ENCODE measurements at places on chromosomes 3 and 15.

DNA sequence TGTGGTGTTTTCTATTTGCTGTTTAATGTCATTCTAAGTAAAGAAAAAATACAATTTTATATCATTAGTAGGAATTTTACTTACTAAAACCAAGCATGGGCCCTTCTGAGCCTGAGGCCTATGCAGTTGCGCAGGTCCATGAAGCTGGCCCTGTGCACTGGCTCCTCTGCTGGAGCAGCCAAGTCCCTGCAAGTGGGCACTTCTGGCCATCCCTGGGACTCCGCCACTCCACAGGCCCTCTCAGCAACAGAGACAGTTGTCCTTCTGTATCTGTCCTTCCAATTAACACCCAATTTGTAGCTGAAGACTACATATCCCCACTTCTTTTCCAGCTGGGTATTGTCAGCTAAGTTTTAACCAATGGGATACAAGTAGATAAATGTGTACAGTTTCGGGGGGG is 49.9 kb upstream of the RYK start:
- DNase-seq, result no peak

GRCh38 chr3:45498532-45498931 is 96.0 kb upstream of the LIMD1 start:
- no peak for DNase-seq

DNA sequence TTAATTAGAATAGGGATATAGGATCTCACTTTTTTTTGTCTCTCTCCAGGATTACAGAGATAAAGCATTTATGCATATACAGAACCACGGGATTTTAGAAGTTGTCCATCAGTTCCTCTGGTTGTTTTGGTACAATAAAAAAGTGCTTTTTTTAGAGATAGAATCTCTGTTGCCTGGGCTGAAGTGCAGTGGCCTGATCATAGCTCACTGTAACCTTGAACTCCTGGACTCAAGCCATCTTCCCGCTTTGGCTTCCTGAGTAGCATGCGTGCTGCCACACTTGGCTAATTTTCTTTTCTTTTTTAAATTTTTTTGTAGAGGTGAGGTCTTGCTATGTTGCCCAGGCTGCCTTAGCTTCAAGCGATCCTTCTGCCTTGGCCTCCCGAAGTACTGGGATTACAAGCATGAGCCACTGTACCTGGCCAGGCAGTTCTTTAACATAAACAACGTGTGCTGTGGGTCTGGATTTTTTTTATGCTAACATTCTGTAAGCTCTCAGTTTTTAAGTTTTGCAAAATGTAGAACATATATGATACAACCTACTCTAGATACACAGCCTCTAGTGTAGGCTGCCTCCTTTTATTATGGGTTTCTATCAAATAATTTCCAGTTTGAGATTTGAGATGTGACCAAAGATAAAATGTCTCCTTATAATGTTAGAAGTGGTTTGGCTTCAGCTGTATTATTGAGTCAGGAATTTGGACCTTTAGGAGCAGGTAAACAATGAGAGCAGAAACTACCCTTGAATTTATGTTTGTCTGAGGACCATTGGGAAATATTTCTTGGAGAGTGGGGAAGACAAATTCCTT is 57.4 kb upstream of the ULK4 start:
- DNase-seq, result no peak

DNA sequence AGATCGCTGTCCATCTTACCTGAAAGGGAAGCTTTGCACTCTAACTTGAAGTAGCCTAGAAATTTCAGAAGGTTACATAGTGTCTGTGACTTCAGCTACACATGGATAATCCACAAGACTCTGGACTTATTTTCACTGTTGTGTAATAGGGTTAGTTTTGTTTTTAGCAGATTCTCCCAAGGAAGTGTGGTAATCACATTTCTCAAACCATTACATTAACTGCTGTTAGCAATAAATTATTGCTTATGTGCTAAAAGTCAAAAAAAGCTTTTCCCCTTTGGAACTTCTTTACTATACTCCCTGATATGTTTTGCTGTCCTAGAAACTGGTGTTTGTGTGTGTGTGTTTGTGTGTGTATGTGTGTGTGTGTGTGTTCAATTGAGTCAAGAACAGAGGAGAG is 351.8 kb upstream of the TPRG1 start:
- DNase-seq, result peak; percentile 14

GRCh38 chr3:198070871-198071270 is 110.9 kb downstream of the LMLN start:
- DNase-seq, result no peak

GRCh38 chr3:13420831-13421765 is 976 bp upstream of the NUP210 start:
- DNase-seq, result peak; percentile 50

DNA sequence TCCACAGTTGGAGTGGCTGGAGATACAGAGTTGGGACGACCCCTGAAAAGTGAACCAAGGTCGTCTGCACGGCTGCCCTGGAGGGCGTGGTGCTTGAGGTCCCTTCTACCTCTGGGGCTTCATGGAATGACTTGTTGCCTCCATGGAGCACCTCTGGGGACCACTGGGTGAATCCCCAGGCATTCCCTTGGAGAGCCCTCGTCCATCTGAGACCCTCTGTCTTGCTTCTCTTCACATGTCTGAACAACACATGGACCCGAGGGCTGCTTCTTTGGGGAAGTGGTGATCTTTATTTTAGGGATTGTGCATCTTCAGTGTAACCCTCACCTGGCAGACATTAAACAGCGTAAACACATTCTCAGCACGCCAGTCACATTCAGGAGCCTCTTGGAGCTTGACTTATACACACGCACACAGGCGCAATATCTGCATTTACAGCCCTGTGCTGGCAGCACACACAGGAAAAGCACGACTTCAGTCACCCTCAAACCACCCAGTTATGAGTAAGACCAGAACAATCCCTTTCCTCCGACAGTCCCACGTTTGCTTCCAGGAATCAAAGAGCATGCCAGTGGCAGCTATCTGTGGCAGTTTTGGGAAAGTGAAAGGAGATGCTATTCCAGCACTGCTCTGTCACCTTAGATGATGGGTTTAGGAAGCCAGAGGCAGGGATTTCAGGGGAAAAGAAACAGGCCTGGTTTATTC is 12.6 kb downstream of the FAM107A start:
- no peak for DNase-seq

- peak; percentile 53 for DNase-seq
These were observed 42.2 kb upstream of the GNB5 start for GRCh38 chr15:52233405-52233804.

DNA sequence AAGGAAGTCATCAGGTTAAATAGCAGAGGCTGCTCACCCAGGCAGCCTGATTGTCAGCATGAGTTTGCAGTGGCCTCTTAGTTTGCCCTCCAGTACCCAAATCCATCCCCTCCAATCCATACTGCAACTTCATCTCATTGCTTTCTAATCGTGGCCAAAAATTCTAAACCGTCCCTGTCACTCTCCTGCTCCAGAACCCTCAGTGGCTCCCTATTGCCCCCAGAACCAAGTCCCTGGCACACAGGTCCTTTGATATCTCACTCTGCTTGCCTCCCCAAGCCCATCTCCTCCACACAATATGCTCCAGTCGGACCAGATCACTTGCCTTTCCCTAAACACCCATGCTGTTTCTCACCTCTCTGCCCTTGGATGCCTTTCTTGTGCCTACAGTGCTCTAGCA is 49.7 kb downstream of the ST8SIA2 start:
- no peak for DNase-seq

GRCh38 chr15:48222627-48223026 is 16.5 kb downstream of the SLC12A1 start:
- DNase-seq, result no peak

GRCh38 chr3:193809106-193809505 is 216.1 kb downstream of the OPA1 start:
- no peak for DNase-seq

DNA sequence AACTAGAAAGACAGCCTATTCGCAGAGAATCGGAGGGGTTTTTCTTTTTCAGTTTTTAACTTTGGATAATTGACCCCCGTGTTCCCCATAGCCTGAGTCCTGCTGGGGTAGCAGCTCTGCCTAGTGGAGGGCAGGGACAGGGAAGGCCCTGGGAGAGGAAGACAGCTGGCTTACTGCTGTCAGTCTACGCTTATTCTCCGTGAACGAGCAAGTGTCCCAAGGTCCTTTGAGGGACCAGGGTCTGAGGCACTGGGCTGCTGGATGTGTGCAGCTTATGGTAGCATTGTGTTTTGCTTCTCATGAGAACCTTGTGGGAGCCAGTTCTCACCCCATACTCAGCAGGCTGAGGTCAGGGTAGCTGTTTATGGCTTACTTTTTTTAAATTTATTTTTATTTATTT is 3.0 kb downstream of the LIMD1 start:
- peak; percentile 8 for DNase-seq

All from NB4 (cell line).